LNCaP clone FGC (cell line): ENCODE measurements at places on chromosomes 7 and 10.

GRCh38 chr7:621572-622285 is 102.1 kb upstream of the PDGFA start:
- DNase-seq: peak; percentile 71

DNA sequence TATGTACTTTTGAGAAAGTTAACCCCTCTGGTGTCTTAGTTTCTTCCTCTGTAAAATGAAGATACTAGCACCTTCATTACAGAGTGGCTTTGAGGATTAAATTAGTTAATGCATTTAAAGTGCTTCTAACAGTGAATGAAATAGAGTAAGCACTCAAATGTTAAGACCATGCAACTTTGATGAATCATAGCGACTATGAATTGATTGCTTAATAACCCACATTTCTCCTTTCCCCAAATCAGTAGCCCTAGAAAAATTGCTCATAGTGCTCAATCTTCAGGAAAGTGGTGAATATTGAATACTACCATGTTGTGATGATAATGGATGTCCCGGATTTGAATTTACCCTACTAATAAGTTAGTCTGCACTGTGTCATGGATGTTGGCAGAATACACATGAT is 48.1 kb downstream of the CD36 start:
- DNase-seq: no peak

DNA sequence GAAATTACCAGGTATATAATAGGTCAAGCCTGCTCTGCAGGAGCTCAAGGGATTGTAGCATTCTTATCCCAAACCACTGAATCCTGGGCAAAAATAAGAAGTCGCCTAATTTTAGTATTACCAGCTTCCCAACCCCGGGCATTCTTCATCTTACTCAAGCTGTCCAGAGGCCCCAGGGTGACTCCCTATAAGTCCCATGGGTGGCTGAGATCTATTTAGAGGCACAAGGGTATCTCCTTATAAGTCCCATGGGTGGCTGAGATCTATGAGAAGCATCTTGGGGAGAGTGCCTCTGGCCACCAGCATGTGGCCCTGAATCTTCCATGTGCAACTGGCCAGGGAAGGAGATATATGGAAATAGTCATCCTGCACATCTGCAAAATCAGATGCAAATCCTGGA is 38.9 kb downstream of the PRSS2 start:
- no peak for DNase-seq

DNA sequence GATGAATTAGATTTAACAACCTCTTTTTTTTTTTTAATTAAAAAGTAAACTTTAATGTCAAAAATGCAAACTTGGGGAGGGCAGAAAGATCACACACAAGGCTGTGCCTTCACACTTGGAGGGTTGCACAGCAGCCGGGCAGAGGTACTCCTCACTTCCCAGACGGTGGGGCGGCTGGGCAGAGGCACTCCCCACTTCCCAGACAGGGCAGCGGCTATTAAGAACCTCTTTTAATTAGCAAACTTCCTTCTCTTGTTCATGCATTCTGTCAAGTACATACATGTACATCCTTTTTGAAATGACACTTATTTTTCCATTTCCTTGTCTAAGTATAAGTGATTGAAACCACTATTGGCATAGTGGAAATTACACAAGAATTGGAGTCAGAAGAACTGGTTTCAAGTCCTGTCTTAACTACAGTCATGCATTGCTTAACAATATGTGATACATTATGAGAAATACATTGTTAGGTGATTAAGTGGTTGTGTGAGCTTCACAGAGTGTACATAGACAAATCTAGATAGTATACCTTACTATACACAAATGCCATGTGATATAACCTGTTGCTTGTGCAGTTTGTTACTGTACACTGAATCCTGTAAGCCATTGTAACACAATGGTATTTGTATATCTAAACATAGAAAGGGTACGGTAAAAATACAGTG is 26.5 kb downstream of the BTRC start:
- no peak for DNase-seq

- DNase-seq: no peak
Observed at GRCh38 chr7:151861881-151862280, 15.0 kb downstream of the PRKAG2 start.

- DNase-seq: peak; percentile 41
Observed at GRCh38 chr10:83871187-83872081, 267.9 kb upstream of the GHITM start.

DNA sequence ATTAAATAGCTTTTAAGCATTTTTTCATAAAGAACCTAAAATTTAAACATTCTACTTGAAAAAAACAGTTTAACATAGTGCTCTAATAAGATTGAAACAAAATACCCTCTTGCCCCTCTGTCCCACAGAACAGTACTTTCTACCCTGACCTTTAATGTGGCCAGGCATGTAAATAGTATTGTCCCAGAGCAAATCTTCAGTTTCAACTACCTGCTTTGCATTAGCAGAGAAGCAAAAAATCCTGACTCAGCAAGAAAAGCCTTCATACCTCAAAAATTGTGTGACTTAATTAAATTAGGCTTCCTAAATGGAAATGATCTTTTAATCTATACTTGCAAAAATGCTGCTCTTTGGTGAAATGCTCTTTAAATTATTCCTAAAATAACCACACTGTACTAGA is 237.4 kb upstream of the AOAH start:
- no peak for DNase-seq

GRCh38 chr10:125018576-125019143 is 76.7 kb downstream of the ZRANB1 start:
- no peak for DNase-seq
